ENCODE measurements at places on chromosomes 4 and X.

GRCh38 chrX:9785944-9786797 is at the start of gene SHROOM2:
Gene SHROOM2 (plus strand): TSS chrX:9786429. CDS start chrX:9786546, 117 bp downstream.
- DNase-seq = no peak

GRCh38 chr4:25879991-25880651 is 17.3 kb upstream of the SEL1L3 start:
- no peak for DNase-seq

DNA sequence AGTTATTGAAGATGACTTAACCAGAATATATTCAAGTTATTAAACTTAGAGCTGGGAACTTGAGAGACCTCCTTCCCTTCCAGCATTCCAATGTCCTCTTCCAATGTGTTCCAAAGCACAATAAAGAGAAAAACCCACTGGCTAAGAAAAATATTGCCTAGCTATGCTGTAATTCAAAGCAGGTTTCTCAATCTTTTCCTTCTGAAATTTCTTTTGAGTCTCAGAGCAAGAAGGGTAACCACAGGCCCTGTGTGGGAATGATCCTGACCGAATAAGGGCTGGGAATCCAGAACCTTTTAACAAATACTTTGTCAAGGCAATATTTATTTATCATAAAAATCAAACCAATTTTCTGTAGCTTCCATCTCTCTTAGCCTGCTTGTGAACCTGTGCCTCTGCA is 150.7 kb upstream of the SFRP2 start:
- DNase-seq = no peak

DNA sequence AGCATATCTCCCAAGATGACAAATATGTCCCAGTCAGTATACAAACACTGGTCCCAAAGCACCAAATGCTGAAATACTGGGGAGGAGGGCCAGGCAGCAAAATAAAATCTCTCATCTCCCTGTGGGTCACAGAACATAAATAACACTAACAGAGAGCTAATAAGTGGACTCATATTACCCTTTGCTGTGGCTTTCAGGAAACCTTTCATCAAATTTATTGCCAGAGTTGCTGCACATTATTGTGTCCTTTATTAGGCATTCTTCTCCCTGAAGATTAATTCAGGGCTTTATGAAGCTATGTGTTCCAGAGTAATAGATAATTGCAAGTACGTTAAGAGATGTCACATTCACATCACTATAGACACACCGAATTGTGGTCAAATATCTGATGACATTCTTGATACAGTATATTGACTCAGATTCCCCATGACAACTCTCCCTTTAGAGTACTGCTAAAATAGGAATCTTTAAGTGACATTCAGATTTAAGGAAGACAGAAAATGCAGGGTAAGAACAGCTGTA is 124.1 kb upstream of the PRR32 start:
- DNase-seq = no peak

GRCh38 chr4:158422546-158422945 is 99.1 kb upstream of the RXFP1 start:
- no peak for DNase-seq

DNA sequence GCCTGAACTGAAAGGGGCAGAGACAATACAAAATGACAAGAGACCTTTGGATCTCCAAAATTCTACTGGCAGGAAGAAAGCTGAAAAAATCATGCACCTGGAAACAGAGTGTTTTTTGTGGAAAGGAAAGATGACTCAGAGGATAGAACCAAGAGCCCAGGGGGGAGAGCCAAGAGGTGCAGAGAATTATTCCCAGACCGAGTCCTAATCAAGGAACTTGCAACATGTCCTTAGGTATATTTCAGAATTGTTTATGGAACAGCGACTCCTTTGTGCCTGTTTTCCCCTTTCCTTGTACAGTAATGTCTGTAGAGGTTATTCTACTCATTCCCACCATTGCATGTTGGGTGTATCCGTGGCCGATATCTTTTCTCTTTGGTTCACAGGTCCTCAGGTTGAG is 71.7 kb downstream of the YIPF6 start:
- DNase-seq = no peak

DNA sequence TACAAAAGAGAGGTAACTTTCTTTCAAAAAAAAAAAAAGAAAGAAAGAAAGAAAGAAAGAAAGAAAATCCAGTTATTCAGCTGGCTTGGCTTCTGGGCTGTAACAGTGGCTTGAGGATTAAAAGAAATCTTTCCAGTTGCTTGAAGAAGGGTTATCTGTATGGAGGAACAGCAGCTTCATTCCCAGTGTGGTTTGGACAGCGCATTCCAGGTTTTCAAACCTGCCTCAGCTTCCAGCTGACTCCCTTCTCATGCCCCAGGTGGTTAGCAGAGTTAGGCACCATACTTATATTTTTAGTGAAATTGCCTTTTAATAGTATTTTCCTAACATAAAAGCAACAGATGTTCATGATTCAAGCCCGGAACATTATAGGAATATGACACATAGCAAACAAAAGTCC is 48.6 kb downstream of the TMEM164 start:
- DNase-seq = no peak

DNA sequence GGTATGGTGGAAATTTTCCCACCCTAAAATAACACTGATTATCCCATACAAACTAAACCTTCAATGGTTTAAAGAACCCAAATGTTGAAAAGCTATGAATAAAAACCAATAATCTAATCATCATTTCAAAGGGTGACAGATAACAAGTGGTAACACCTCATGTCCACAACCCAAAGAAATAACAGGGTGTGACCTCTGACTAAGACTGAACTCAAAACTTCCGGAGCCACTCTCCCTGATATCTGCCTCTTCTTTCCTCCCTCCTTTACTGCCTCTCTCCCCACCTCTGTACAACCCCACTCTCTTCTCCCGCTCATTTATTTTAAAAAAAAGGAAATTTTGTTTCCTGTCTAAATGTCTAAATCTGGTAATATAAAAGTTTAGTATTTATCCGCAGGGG is 11.5 kb downstream of the FBXW7 start:
- DNase-seq = no peak

DNA sequence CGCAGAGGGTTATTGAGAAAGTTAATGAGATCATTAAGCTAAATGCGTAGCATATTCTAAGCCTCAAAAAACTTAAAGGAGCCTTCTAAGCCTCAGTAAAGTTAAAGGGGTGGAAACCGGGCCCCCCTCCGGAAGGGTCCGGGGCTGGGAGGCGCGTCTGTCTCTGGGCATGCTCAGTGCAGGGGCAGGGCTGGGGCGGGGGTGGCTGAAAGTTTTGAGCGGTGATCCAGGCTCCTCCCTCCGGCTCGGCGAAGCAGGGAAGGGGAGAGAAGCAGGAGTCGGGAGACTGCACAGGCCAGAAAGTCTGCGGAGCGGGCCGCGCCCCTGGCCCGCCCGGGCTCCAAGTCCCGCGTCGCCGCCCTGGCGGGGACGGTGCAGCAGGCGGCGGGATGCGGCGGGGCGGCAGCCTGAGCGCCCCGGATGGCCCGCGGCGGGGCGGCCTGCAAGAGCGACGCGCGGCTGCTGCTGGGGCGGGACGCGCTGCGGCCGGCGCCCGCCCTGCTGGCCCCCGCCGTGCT is at the start of gene EVC:
Gene EVC (plus strand): TSS at position 241 of the 518 bp plus-strand sequence. CDS start 180 bp downstream, at position 421.
- no peak for DNase-seq

- DNase-seq = no peak
These were observed 251.9 kb upstream of the NR3C2 start for GRCh38 chr4:148693913-148694649.

GRCh38 chr4:169160825-169161224 is 109.9 kb downstream of the SH3RF1 start:
- DNase-seq = no peak

DNA sequence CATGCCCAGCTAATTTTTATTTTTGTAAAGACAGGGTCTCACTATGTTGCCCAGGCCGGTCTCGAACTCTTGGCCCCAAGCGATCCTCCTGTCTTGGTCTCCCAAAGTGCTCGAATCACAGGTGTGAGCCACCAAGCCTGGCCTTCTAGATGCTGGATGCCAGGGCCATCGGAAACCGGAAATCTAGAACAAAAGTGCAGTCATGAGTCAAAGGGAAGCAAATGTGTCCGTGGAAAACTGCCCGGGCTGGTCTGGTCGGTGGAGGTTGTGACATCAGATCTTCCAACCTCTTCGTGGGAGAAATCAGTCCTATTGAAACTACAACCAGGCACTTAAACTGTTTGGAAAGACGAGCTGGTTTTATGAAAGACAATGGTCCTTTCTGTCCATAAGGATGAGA is 92.3 kb upstream of the SHOX start:
- DNase-seq = no peak

DNA sequence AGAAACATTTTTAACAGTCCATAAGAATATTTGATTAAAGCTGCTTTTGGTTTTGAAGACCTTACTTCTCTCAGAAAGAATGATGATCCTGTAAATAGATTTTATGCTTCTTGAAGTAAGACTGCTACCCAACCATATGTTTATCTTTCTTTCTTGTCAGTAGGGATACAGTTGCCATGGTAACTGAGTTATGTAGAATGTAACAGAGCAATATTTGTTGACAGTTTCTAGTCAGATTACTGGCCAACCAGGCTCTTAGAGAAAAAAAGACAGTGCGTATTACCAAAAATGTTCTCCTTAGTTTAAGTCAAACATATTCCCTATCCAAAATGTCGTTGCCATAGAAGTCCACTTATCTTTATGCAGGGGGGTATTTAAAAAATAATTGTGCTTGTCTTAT is 456.8 kb downstream of the PRR32 start:
- DNase-seq = no peak

GRCh38 chr4:90181644-90182043 is 54.5 kb downstream of the CCSER1 start:
- no peak for DNase-seq

DNA sequence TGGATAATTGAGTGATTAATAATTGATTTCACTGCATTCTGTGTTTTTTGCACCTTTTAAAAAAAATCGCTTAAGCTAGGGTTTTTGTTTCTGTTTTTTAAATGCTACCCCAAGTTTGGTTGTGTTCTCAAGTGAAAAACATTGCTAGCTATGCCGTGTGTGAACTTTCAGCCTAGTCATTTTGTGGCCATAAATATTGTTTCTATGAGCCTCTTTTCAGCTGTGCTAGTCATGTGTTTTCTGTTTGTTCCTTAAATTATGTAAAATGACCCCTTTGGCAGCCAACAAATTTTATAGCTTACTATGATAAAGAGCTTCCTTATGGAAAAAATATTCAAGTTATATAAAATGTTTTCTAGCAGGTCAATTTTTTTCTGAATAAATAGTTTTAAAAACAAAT is 59.1 kb downstream of the GALNT7 start:
- DNase-seq = no peak

- no peak for DNase-seq
These were observed 1627.4 kb downstream of the STIM2 start for GRCh38 chr4:28488021-28488420.

DNA sequence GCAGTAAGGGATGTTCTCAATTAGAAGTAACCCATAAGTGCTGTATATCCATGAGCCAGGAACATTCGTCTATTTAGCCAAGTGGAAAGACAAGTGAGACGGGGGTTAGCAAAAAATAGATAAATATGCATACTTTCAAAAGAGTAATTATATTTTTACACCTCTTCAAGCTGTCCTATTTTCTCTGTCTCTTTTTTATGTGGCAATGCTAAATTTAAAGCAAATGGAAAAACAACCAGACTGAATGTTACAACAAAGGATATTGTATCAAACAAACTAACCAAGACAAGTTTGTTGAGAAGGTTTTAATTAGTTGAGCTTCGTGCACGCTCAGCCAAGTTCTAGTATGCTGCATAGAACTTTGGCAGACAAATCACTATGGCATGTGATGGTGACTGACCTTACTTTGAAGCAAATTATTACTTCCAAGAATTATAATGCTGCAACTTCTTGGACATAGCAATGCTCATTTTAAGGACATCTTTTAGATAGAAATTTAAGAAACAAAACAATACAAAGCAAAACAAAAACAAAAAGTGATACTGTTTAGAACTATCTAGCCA is 61.4 kb upstream of the TMEM150C start:
- DNase-seq = no peak

GRCh38 chr4:184475498-184475897 is 1.1 kb upstream of the IRF2 start:
- no peak for DNase-seq

GRCh38 chr4:75698162-75698962 is 25.2 kb upstream of the G3BP2 start:
- DNase-seq = peak; percentile 60

- DNase-seq = no peak
These were observed 137.9 kb downstream of the PJA1 start for GRCh38 chrX:69027181-69028005.

- no peak for DNase-seq
These were observed 246.2 kb downstream of the ASMT start for GRCh38 chrX:1860936-1861594.

GRCh38 chr4:129218897-129219296 is 122.9 kb downstream of the C4orf33 start:
- DNase-seq = no peak

DNA sequence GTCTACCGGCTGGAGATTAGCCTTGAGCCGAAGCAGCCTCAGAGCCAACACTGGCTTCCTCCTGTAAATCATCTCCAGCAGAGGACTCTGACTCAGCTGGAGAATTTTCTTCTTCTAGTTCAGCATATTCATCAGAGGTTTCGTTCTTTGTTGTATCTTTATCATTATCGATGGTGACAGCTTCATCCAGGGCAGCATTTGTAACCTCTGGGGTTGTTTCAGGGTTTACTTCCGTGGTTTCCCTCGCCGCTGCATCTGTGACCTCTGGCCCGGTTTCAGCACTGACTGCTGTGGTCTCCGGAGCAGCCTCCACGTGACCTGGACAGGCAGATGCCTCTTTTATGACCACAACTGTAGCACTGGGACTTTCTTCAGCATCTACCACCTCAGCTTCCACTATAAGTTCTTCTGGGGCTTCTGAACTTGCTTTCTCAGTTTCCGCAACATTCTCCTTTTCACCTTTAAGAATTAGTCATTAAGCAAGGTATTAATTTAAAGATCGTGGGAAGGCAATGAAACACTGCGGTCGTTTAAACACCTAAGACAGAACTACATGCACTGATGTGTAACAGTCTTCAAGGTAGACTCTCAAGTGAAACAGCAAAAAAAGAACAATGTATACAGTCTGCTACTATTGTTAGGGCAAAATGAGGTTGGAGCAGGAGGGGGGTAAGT is 13.3 kb downstream of the MGARP start:
- peak; percentile 76 for DNase-seq

GRCh38 chr4:130485371-130485770 is 1389.4 kb downstream of the C4orf33 start:
- DNase-seq = no peak

Measured in CD4-positive, alpha-beta T cell treated with Interleukin-4 for 1 hour (primary cell).